ENCODE measurements at places on chromosomes 11 and 22.

- DNase-seq, result peak; percentile 58
Observed at GRCh38 chr11:117145393-117145761, 1.3 kb downstream of the PAFAH1B2 start.

DNA sequence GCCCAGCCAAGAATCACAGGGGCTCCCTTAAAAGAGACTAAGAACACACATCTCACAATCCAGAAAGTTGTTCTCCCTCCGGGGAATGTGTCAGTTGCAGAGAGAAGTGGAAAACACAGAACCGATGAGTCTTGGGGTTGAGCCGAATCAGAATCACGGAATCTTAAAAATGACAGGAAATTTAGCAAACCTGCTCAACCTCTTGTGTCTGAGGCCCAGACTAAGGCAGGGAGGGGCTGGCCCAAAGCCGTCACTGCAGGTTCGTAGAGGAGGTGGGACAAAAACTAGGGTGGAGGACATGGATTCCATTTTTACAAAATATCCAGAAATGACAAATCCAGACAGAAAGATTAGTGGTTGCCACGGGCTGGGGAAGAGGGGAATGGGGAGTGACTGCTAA lies 63.8 kb downstream of the KIAA1671 start:
- no peak for DNase-seq

DNA sequence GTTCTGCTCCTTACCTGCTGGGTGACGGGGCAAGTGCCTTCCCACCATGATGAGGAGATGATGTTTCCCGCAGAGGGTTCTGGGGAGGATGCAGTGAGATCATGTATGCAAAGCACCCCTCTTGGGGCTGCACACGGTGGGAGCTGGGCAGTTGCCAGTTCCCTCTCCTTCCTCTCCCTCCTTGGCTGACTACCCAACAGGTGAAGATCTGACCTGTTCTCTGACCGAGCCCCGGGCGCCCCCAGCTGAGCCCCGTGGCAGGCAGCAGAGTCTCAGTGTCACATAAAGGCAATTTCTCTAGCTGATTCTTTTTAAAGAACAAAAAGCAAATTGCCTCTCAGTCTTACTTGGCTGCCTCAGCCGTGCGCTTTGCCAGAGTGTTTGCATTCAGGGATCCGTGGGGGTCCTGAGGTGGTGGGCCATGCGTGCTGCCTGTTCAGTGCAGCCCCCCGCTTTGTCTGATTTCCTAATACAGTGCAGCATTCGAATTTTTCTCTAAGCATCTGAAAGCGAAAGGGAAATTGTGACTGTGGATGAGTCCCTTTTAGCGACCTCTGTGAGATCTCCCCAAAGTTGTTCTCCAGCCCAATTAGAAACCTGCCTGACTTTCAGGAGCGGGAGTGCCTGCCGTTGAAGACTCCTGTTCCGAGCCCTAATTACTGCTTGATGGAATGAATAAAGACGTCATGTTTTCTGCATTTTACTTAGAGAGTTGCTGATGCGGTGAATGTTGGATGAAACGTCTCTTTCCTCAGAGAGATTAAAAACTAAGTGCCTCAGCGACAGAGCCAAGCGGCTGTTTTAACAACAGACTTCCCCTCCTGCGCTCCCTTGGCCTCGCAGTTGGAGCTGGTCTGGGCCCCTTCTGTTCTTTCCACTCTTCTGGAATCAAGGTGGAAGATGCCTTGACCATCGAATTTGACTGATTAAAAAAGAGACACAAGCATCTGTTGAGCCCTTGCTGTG lies 86.0 kb downstream of the GRIK4 start:
- no peak for DNase-seq

DNA sequence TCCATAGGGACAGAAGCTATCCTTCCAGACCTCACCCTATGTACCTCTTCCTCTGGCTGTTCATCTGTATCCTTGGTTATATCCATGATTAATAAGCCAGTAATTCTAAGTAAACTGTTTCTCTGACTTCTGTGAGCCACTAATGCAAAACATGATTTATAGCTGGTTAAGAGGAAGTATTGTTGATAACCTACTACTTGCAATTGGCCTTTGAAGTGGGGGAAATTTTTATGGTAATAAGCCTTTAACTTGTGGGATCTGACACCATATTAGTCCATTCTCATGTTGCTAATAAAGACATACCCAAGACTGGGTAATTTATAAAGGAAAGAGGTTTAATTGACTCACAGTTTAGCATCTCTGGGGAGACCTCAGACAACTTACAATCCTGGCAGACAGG lies 21.9 kb downstream of the CASP12 start:
- DNase-seq, result no peak

GRCh38 chr11:22657101-22657694 lies 9.2 kb upstream of the GAS2 start:
- DNase-seq, result no peak

DNA sequence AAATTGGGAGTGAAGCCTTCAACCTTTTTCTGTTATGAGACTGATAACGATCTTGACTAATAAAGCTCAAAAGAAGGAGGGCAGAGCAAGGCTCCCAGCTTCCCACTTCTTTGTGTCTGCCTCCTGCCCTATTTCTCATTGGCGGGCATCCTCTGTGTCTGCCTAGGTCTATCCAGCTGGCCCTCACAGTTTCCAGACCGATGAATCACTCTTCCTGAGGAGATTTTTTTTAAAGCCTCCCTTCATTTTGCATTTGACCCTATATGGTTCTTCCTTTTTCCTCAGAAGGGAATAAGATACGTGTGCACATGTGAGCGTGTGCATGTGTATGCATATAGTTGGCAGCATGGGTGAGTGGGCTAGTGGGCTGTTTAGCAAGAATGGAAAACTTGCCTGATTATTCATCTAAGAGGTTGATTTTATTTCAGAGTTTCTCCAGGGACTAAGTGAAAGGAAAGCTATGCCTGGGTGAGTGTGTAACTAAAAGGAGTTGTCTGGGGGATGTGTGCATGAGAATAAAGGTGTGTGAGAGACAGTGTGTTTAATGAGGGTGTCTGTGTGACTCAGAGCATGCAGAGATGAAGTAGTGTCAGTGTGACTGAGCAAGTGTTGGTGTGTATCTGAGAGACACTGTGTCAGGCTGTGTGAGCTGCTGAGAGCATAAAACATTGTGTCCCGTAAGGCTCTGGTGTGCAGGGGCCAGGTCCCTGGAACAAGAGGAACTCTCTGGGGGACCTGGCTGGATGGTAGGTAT lies 12.2 kb downstream of the PHLDB1 start:
- DNase-seq, result peak; percentile 83

GRCh38 chr11:10503777-10504480 lies 37.1 kb downstream of the RNF141 start:
- no peak for DNase-seq

GRCh38 chr11:20770414-20770946 lies 101.1 kb downstream of the NELL1 start:
- DNase-seq, result no peak

GRCh38 chr11:122340607-122341290 lies 224.7 kb upstream of the BLID start:
- no peak for DNase-seq

DNA sequence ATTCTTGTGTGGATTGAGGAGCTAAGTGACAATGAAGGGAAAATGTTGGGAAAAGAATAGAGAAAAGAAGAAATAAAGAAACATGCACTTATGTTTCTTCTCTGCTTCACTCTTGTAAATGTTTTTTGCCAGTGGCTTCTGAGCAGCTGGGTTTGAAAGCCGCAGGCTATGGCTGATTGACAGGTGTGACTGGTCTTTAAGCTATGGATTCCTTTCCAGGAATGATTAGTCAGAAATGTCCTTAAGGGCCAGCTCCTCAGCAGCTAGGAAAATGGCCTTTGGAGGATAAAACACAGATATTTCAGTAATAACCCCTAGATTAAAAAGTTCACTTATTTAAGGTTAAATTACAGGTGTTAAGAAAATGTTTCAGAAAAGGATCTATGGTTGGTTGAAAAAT lies 6.5 kb upstream of the USP28 start:
- DNase-seq, result no peak

DNA sequence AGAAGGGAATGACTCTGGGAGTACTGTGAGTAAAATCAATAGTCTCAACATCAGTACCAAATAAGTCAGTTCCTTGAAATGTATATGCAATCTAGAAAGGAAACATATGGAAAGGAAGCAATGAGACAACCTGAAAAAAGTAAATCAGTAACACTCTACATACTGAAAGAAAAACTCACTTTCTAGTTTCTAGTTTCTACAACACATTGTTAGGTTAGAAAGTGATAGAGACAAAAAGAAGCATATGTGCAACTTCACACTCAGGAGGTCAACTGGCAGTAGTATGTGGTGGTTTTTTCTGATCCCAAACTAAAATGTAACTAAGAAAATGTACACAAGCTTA lies 156.5 kb upstream of the SOX6 start:
- DNase-seq, result no peak

GRCh38 chr22:24390156-24390555 lies 37.2 kb upstream of the ADORA2A start:
- DNase-seq, result no peak
